NCI-H2081 (cell line): ENCODE measurements at places on chromosomes 2 and 18.
A peak's percentile ranks its signal among the peaks of the same experiment; 100 is the strongest.

DNA sequence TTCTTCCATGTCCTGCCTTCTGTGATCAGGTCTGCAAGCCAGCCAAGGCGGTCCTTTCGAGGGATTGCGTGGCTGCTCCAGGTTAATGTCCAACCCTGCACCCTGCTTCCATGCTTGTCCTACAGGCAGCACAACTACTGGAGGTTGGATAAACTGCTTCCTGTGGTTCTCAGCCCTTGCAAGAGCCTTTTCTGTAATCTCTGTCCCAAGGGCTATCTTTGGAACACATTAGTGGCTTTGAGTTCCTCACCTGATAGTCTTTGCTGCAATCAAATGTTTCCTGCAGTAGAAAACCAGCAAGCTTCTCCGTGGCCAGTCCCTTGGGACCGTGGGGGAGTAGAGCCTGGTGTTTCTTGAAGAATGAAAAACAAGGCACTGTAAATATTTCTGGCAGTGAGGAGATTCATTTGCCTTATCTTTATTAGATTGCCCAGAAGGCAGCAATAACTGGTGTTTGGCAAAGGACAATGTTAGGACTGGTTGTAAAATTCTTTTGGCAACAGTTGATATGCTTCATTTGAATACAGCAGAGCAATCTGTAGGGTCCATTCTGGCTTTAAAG is 214.4 kb downstream of the FHOD3 start:
- no peak for DNase-seq

DNA sequence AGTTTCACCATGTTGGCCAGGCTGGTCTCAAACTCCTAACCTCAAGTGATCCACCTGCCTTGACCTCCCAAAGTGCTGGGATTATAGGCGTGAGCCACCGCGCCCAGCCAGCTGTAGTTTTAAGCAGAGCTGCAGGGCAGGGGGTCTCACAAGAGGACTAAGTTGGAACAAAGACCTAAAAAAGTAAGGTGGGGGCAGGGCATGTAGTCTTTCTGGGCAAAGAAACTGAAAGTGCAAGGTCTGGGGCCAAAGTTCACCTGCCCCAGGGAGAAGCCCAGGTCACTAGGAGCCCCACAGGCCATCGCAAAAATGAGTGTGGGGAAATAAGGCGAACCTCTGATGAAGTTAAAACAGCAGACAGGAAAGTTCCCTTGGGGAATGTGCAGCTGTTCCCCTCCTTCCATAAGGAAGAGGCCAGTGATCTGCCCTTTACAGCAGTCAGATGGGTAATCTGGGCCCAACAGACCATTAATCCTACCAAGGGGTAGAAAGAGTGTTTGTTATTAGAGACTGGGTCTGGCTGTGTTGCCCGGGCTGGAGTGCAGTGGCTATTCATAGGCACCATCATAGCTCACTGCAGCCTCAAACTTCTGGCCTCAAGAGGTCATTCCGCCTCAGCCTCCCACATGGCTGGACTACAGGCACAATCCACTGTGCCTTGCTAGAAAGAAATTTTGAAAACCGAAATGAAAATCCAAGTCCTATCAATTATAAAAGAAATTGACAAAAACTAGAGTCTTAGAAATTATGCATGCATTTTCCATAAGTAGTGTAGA is 2.8 kb downstream of the SCLY start:
- DNase-seq = no peak

GRCh38 chr2:100964222-100964621 is 37.9 kb upstream of the RPL31 start:
- no peak for DNase-seq

DNA sequence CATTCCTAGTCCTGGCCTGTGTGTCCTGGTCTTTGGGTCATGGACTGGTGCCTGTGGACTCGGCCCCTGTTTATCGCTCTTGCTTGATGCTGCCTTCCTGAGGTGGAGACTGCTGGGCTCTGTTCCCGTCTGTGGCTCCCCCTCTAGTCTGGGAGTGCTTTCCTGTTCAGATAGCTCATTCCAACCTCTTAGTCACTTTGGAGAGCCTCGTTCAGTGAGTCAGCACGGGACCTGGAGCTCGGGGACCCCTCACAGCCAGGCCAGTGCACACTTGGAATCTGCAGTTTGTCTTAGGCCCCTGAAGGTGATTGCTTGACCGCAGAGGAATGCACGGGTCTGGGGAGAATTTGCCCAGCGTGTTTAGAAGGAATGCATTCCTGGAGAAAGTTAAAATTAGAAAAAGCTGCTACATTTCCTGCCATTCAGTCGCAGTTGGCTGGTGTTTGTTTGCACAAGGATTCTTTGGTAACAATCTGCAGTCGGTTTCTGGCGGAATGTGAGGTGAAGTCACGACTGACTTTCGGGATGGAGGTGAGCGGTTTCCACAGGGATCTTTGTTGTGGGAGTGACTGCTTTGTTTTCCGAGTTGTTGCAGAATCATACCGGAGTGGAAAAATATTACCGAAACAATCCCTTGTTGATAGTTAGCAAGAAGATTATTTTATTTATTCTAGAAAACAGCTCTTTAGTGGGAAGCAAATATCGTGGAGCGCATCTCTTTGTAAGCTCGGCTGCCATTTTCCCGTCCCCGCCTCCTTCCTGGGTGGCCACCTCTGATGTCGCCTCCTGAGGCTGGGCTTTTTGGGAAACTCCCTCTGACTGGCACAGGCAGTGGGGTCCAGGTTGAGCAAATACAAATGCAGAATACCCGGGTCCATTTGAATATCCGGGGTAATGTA is 29.6 kb downstream of the SH3BP4 start:
- DNase-seq = no peak

- DNase-seq = no peak
Observed at GRCh38 chr2:6946722-6947121, 29.5 kb downstream of the RNF144A start.

DNA sequence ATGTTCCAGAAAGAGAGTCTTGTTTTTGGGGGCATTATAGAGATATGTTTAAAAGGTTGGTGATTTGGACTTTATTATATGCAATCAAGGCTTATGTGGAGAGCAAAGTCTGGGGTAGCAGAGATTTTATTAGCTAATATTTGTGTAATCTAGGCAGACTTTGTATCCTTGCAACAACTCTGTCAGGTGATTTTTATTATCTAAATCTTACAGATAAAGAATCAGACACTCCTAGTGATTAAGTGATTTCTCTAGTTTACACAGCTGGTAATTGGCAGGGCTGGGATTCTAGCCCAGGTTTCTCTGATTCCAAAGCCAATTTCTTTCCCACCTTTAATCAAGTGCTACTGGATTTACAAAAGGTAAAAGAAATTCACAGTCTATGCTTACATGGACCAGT is 33.3 kb upstream of the NCK2 start:
- no peak for DNase-seq

DNA sequence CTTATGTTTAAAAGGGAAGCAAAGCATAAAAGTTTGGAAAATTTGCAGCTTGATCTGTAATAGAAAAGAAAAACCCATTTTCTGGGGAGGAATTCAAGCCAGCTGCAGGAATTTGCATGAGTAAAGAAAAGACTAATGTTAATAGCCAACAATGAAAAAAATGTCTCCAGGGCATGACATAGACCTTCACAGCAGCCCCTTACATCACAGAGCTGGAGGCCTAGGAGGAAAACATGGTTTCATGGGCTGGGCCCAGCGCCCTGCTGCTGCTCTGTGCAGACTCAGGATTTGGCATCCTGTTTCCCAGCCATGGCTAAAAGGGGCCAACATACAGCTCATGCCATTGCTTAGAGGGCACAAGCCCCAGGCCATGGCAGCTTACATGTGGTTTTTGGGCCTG is 411.6 kb upstream of the MC4R start:
- DNase-seq = no peak

- DNase-seq = no peak
Observed at GRCh38 chr2:74856004-74856578, 22.2 kb downstream of the HK2 start.

- DNase-seq = peak; percentile 42
Observed at GRCh38 chr2:221969087-221969829, 329.5 kb downstream of the PAX3 start.

GRCh38 chr18:2547477-2548087 is 23.7 kb downstream of the METTL4 start:
- DNase-seq = peak; percentile 55
